ENCODE measurements at places on chromosomes 5 and 9.

GRCh38 chr5:177602458-177602830, 2.5 kb downstream of the B4GALT7 start:
- DNase-seq, result peak; percentile 36

GRCh38 chr5:116506488-116506887, 68.1 kb downstream of the SEMA6A start:
- DNase-seq, result no peak

GRCh38 chr5:113451797-113452196, 17.0 kb upstream of the TSSK1B start:
- no peak for DNase-seq

GRCh38 chr5:93681432-93681831, 60.0 kb downstream of the POU5F2 start:
- DNase-seq, result peak; percentile 22

DNA sequence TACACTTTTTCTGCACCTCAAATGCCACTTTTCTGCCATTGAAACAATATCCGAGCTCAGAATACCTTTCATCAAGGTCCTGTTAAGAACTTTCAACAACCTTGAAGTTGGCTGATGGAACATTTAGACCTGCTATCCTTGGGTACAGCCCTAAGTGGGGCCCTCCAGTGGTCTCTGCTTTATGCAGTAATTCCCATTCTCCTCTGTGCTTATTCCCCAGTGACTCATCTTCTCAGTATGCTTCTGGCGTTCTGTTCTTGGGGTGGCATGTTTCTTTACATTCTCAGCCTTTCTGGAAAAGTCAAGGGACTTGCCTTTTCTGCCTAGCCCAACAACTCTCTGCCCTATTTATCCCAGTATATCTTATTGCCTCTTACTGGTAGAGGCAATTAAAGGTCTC, 7.1 kb downstream of the ANP32B start:
- peak; percentile 54 for DNase-seq

GRCh38 chr5:110351430-110351829, 375.0 kb downstream of the TMEM232 start:
- no peak for DNase-seq

- DNase-seq, result no peak
Observed at GRCh38 chr5:157485811-157486210, 25.8 kb downstream of the NIPAL4 start.

GRCh38 chr5:32496104-32496503, 51.6 kb upstream of the ZFR start:
- DNase-seq, result no peak

DNA sequence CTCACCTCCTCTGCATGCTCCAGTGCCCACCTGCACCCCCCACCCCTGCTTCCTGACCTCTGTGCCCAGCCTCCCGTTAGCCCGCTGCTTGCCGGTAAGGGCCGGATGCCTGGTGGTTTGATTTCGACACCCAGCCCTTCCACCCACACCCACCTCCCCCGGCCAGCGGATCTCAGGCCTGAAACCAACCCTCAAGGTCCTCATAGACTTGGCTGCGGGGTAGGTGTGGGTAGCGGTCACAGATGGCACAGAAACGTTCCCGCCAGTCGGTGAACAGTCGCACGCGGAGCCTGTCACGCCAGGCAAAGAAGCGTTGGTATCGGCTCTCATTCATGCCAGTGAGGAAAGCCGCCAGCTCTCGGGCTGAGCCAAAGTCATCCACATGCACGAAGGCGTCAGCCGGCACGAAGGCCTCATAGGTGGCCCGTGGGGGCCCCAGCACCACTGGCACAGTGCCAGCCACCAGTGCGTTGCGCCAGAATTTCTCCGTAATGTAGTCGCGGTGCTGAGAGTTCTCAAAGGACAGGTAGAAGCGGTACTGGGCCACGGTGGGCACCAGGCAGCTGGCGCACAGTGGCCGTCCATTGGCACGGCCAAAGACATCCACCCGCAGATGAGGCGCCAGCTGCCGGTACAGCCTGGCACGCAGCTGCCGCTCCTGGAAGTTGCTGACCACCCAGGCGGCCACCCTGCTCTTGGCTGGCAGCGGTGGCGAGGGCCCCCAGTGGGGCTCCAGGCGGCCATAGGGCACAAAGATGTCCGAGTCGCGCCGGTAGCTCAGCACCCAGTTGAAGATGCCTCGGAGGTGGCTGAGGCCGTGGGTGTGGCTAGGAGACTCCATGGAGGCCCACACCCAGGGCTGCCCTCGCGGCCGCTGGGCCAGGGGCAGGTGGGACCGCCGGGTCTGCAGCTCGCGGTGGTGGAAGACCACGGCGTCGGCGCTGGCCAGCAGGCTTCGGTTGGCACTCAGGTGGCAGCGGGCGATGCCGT, 1.1 kb downstream of the FUT7 start:
- DNase-seq, result no peak

GRCh38 chr5:126054577-126055347, 368.4 kb upstream of the GRAMD2B start:
- DNase-seq, result no peak

- DNase-seq, result no peak
Observed at GRCh38 chr5:97839341-97840086, 656.5 kb upstream of the RIOK2 start.

GRCh38 chr5:11273180-11273903, 512.3 kb upstream of the DAP start:
- DNase-seq, result no peak

DNA sequence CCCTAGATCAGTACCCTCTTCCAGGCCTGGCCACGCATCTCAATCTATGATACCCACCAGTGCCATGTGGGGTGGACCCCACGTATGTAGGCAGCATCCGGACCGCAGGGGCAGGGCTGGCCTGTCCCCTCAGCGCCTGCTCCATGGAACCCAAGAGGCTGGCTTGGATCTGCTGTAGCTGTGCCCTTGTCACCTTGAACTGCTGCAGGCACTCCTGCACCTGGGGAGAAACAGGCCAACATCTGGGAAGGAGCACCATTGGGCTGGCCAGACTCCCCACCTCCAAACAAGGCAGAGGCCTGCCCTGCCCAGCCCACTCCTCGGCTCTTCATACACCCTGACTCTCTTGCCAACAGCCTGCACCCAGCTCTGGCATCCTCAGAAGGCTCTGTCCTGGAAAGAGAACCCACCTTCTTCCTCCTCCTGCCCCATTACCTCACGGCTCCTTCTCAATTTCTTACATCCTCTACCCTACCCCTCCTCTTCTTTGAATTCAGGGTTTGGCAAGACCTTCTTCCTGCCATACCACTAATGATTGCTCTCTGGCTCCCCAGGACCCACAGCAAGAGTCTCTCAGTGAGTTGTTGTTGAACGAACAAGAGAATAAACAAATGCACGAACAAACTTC, 7.7 kb downstream of the HK3 start:
- peak; percentile 38 for DNase-seq

- no peak for DNase-seq
Observed at GRCh38 chr9:105690742-105691141, 3.6 kb upstream of the TMEM38B start.

- no peak for DNase-seq
Observed at GRCh38 chr5:79413112-79413511, 100.8 kb downstream of the HOMER1 start.

- DNase-seq, result no peak
Observed at GRCh38 chr5:116671211-116671736, 96.7 kb upstream of the SEMA6A start.

All from SJSA1 (cell line).